ENCODE measurements at places on chromosomes 4 and X.

DNA sequence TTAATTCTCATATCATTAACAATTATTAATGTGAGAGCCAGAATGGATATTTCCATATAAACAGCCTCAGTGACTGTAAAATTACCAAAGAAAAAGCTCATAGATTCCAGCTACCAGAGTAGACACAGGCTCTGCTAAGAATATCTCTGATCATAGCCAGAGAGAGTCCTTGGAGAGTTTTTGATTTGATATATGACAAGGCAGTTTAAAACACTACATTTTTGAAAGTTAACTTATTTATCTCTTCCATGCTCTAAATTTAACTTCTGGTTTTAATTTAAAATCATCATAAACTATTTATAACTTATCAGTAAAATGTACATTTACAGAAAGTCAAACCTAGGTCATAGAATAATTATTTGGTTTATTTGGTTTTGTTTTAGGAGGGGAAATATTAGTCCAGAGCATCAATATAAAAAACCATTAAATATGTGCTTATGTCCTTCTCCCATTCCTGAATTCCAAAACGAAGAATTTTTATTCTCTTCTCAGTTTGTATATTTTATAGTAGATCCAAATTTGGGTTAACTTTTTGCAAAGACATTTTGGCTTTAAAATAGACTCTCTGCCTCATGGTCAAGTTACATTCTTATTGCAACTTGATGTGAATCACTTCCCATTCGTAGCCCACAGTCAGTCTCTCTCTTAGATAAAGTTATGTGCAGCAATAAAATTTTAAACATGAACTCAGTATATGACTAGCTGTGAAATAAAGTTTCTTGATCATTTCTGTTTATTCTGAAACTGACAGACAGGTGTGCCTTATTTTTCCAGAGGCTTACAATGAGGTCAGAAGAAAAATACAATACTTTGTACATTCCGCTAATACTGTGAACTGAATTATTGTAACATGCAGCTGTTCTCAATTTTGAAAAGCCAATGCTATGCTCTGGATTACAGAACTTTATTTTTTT, 267.1 kb downstream of the PAPSS1 start:
- no peak for DNase-seq

GRCh38 chr4:766152-766515, 59.8 kb downstream of the CPLX1 start:
- no peak for DNase-seq

DNA sequence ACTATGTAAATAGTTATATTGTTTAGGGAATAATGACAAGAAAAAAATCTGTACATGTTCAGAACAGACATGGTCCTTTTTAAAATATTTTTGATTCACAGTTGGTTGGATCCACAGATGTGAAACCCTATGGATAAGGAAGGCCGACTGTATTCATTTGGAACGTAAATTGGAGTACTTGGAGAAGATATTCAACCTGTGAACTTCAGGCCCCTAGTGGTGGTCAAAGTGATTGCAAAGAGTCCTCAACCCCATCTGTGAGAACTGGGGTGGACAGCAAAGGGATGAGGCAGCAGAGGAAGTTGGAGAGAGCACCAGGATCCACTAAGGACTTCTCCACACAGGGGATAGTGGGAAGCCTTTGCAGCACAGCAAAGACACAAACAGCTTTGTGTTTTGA, 6.2 kb upstream of the CXCL13 start:
- no peak for DNase-seq

DNA sequence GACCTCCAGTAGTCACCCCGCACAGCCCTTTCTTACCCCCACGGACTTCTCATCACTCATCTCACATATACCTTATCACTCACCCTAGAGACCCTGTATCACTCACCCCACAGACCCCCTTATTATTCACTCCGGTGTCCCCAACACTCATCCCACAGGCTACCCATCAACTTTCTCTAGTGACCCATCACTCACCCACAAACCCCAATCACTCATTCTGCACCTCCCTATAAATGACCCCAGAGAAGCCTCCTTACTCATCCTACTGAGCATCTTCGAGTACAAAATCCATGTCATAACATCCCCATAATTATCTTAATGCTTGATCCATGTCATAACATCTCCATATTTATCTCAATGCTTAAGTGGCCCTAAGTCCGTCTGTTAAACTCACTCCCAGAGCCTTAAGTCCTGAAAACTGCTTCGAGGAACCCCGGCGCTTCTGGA, 934 bp downstream of the ZNF41 start:
- no peak for DNase-seq

GRCh38 chr4:148420397-148420796, 21.8 kb downstream of the NR3C2 start:
- DNase-seq = no peak

- DNase-seq = no peak
Observed at GRCh38 chr4:140195806-140196205, 41.8 kb upstream of the MAML3 start.

DNA sequence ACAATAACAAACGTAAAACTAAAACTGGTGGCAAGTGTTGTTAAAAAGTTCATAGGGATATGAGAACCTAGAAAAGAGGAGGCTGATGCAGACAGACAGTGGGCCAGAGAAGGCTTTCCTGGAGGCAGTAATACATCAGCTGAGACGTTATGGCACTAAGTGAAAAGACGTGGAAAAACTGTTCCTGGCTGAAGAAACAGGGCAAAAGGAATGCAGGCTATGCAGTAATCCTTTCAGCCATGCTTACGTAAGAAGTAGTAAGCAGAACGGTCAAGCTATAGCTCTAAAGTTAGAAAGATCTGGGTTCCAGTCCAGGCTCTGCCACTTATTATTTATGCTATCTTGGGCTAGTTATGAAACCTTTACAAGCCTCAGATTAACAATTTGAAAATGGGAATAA, 6.4 kb downstream of the LAMTOR3 start:
- DNase-seq = no peak

- DNase-seq = no peak
Observed at GRCh38 chr4:24273136-24273535, 311.2 kb downstream of the DHX15 start.

DNA sequence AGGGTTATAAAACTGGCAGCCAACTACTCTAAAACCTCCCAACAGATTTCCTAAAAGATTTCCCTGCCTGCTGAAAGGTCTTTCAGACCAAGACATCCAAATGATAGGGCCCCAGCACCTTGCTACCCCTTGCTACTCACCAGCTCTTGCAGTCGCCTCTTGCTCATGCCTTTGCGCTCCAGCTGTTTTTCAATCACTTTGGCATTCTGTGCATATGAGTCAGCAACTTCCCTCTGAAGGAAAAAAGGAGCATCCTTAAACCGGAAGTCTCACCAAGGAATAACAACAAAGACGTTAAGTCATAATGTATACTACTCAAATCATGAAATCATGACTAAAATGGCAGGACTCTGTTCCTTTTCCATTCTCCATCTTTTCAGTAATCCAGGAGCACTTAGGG, 24.0 kb downstream of the STEEP1 start:
- DNase-seq = no peak

DNA sequence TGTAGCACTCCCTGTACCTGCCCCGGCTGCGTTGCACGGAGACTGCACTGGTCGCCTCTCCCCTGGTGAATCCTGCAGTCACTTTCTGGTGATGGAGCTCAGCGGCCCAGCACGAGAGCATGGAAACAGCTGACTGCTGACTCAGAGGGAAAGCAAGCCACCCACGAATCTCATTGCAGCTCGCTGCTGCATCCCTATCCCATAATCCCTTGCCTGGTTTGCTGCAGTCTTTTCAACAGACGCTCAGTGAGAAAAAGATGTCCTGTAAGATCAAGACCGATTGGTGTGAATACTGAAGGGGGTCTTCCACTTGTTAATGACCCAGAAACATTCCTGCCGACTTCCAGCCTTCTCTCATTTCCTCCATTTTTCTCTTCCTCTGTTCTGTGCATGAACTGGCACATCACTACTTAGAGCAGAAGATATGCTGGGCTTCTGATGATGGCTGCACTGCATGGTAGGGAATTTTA, 52.9 kb downstream of the TRIM2 start:
- peak; percentile 7 for DNase-seq

GRCh38 chr4:168690199-168690598, 193.3 kb downstream of the PALLD start:
- DNase-seq = no peak

GRCh38 chrX:16213961-16214360, 46.7 kb downstream of the MAGEB17 start:
- no peak for DNase-seq

DNA sequence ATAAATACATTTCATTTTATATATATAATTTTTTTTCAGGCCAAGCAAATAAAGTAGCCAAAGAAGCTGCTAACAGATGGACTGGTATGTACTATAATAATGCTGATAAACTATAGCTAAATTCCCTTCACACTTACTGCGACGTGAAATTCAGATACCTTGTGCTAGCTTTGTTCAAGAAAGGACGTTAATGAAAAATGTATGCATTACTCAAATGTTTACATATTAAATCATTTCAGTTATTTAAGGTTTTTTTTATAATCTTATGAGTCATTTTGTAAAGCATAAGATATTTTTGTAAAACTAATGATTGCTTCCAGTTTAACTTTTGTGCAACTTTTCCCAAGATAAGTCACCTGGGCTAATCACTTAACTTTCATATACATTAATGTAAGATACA, 57.2 kb upstream of the TMEM131L start:
- no peak for DNase-seq

Data from AG09319 (cell line).